ENCODE measurements at places on chromosomes 1 and 21. TPM values are rescaled to one million over a fixed set of nuclear protein-coding genes. Genes with fewer than 3 reads are reported as not detected.

FCER1G gene
- not detected for total RNA-seq

SYTL1 gene
- 0.63 TPM for total RNA-seq

ZNF593OS gene
- total RNA-seq = not detected

C1orf185 gene
- not detected for total RNA-seq

MXRA8 gene
- total RNA-seq = 0.36 TPM

TAS1R2 gene
- not detected for total RNA-seq

Data from A549 treated with AZD2906 at 1 μM for 4 hours (cell line).